ENCODE measurements at places on chromosomes 4 and X.

DNA sequence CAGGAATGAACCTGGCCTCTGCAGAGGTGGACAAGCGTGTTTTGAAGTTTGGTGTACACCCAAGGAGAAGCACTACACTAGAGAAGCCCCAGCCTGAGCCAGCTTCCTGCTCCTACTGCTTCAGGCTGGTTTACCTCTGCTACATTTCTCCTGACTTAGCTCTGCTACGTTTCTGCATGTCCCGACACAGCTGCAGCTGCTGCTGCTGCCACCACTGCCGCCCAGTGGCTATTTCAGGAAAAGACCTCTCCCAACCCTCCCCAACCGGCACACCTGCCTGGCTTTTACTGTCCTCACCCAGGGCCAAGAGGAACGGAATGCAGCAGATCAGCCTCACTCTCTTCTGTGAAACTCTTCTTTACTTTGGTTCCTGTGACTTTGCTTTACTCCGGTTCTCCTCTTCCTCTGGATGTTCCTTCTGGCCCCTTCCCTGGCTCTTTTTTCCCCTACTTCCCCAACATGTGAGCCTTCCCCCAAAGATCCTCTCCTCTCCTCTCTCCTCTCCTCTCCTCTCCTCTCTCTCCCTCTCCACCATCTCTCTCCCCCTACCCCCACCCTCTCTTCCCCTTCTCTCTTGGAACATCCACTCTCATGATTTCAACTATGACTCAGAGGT is 3.1 kb upstream of the P2RY4 start:
- no peak for DNase-seq

DNA sequence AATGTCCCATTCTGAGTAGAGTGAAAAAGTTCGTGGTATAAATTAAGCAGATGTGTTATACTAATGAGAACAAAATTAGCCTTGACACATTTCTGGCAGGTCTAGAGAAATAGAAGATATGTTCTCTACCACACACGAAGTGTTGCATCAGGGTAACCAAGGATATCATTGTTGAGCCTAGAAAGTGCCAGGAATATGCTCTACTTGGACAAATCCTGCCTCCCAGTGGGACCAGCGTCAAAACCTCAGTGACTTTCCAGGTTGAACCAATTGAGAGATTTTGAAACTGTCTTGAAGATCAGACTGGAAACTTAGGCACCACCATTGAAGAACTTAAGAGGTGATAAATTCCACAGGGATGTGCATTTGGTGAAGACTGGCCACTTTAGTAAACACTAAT is 115.9 kb downstream of the HPGD start:
- no peak for DNase-seq

DNA sequence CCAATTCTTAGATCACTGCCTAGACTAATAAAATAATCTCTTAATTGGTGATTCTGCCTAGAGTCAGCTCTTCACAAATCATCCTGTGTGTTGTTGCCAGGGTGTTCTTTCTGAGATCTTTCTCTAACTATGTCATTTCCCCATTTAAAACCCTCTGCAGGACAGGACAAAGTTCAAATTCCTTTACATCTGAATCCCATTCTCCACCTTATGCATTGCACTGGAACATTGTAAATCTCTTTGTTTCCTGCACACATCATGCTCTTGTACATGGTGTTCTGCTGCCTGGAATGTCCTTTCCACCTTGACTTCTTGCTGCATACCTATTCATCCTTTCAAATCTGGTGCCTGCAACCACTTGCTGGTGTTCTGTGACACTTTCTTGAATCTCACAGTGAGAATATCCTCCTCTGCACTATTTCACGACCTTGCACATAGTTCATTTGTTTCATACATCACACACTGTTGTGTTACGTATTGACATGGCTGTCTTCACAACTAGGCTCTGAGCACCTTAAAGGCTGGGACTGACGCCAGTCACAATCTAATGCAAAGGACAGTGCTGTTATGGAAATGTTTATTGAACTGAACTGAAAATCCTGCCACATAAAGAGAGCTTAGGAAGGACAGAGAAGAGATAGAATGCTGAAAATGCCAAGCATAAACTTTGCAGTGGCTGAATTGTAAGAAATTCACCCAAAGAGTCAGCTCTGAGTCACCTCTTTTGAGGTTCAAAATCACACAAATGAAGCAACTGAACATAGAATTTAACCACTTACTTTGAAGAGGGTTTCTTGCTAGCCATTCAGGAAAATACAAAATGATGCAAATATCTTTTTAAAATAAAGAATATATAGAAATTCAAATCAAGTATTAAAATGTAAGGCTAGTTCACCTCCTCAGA is 26.4 kb upstream of the SMIM14 start:
- no peak for DNase-seq

GRCh38 chr4:121998024-121998423 is 46.2 kb upstream of the TRPC3 start:
- DNase-seq: no peak

DNA sequence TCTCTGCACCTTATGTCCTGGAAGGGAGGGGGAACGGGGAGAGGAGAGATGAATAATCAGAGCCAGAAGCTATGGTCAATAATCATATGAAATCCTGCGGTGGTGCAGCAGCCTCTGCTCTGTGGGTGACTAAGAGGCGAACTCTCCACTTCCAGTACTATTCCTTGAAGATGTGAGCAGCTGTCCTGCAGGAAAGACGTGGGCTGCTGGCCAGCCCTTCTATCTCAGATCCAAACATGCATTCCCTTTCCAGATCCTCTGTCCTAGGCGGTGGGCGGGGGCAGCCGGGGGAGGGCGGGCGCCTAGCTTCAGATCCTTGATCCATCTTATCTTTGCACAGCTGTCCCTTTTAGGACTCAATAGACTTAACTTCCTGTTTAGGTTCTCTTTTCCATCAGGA is 34.5 kb downstream of the SPINK2 start:
- DNase-seq: no peak

DNA sequence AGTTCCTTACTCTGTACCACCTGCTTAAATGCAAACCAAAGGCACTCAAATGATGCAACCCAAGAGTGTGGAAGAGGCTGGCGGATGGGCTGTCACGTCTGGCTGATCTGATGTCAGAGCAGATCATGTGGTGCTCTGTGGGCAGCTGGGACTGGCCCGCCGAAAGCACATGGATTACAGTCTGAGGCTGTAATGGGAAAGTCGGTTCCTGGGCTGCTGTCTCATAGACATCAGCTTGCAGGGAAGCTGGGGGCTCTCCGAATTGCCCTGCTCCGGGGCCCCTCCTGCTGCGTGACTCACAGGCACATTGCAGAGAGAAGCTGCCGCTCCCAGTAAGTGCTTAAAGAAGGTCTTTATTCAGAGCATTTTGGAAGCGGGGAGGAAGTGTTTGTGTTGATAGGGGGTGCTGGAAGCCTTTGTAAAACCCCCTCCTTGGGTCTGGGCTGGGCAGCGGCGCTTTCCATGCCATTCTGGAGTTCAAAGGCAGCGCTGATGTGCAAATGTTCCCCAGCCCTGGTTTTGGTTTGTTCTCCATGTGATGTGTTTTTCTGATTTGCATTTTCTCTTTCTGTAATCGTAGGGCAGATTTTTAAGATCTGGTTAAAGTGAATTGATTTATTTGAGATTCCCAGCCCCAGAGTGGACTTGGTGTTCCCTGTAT is 181.1 kb downstream of the LARP7 start:
- no peak for DNase-seq

- DNase-seq: no peak
Observed at GRCh38 chr4:85149676-85150075, 183.2 kb upstream of the WDFY3 start.

DNA sequence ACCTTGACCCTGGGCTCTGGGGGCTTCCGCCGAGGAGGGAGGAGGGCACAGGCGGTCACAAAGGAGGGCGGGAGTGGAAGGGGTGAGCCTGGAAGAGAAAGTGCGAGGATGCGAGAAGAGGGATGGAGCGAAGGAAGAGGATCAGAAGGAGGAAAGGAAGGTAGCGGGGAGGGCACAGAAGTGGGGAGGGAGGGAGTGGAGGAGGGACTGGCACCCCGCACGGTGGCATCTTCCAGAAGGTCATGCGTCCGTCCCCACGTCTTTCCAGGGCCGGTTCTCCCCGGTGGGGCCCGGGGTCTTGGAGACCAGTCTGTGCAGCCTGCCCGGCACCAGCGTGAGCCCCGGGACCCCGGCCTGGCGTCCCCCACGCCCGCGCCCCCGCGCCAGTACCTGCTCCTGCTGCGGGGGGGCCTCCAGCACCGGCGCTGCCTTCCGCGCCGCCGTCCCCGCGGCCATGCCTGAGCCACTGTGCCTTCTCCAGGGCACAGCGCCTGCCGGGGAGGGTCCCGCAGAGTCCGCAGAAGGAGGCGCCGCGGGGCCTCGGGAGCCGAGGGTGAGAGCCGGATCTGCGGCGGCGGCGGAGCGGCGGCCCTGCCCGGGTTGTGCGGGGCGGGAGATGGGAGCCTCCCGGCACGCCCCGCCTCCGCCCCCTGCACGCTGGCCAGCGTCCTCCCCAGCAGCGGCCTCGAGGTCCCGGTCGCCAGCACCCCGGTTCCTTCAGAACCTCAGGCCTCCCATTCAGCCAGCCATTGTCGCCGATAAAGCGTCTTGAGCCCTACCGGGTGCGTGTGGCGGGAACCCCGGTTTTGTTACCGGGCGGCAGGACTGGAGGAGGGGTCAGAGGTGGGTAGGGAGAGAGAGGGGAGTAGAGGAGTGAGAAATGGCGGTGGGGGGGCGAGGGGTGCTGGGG is at the start of gene RNF175:
TSS of gene RNF175 (minus strand) at position 618 of the 910 bp plus-strand sequence. CDS start at position 456, 162 bp downstream.
- no peak for DNase-seq

DNA sequence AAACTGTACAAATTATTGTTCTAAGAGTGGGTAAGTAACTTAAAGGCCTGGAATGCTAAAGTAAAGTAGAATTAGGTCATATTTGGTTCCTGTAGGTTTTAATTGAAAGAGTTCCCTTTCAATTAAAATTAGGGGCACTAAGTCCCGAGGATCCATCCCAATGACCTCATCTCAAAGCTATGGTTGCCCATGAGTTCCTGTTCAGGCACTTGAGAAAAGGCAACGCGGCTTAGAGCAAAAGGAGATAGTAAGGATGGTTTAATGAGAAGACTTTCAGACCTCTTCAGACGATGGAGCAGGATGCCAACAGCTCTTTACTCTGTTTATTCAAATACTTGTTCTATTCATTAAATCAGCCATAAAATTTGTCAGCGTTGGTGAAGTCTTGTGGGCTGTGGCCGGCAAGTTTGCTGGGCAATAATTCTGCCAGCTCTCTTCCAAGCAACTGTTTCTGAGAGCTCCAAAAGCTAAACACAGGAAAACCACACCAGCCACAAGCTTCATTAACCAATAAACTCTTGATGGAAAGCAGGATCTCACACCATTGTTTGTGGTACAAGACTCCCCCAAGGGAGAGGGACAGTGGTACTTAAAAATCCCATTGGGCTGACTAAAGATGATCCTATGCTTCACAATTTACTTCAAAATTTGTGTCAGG is 167.4 kb downstream of the COL4A6 start:
- DNase-seq: no peak

DNA sequence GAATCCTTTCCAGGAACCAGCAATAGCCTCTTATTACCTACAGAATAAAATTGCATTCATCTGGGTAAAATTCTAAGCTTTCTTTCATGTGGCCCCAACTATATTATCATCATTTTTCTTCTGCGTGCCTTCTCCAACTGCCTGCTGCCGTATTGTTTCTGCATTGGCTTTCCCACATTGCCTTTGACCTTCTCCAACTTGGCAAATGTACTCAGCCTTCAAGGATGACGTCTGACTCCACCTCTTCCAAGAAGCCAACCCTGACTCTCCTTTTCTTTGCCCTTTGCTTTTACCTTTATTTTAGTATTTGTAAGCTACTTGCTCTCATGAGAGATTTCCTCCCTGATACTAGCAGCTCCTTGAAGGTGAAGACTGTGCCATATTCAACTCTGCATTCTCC is 200.4 kb upstream of the FAM9B start:
- no peak for DNase-seq

GRCh38 chr4:92776080-92776479 is 472.3 kb downstream of the GRID2 start:
- no peak for DNase-seq

GRCh38 chr4:82623121-82623683 is 61.4 kb upstream of the TMEM150C start:
- DNase-seq: no peak

DNA sequence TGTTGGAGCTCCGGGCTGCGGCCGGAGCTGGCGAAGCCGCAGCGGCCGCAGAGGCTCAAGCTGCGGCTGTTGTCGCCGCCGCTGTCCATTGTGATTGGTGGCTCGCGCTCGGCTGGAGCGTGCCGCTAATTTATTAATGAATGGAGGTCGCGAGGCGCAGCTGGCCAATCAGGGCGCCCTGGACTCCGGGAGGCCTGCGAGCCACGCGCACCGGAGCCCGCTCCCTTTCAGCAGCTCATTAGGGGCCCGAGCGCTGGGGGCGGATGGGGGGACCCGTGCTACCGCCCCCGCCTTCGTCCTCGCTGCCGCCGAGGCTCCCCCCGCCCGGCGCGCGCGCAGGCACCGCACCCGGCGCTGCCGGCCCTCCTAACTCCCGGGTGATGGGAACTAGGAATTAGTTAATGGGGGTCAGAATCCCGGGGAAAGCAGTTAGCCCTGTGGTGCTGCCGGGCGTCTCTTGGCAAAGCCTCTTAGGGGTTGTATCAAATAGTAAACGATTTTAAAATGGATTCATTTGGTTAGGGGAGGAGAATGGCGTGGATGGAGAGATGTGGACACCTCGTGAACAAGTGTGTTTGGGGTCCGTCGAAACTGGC is 589 bp upstream of the NEUROG2 start:
- no peak for DNase-seq

DNA sequence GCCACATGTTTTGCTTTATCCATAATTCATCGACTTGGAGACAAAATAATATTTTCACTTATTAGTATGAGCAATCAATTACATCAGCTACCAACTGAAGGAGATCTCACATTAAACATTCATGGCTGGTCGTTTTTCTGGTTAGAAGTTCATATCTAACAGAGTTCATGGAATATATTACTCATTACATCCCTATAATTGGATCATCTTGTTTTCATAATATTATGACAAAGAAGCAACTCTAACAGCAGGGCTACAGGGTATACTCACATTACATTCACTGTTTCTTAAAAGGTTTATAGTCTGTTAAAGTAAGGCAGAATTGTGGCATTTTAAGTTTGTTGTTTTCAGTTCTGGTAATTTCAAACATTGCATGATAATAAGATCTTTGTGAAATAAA is 33.0 kb downstream of the GSTCD start:
- DNase-seq: no peak

DNA sequence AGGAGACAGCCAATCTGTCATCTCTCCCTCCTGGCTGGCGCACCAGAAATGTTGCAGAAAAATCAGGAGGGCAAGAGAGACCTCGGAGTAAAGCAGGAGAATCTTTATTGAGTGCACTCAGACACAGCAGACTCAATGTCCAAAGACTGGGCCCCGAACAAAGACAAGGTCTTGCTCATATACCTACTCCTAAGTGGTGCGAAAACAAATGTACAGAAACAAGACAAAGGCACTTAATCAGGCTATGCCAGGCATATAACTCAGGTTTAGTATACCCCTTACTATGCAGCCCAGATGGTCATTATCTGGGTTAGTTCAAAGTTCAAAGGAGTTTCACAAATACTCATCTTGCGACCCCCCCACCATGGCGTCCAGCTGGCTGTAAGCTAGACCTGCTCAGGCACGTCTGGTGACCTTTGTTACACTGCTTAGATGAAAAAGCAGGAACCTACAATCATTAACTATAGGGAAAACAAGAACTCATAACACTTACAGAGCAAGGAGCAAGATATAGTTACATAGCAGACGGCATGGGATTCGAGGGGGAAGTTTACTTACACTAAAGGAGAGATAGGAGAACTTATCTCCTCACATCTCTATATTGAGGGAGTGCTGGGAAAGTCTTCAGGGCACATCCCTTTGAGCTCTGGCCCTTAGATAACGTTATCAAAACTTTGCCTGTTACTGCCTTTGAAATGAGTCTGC is 27.5 kb downstream of the SULT1E1 start:
- no peak for DNase-seq

GRCh38 chrX:22037911-22038537 is 5.9 kb downstream of the PHEX start:
- DNase-seq: no peak
